ENCODE measurements at places on chromosomes 7 and 10.

- DNase-seq = peak; percentile 77
These were observed 1.5 kb upstream of the KAZALD1 start for GRCh38 chr10:101060036-101060950.

GRCh38 chr7:17097668-17098297, 200.7 kb upstream of the AHR start:
- no peak for DNase-seq

- no peak for DNase-seq
These were observed 316.0 kb upstream of the SEMA3C start for GRCh38 chr7:81234896-81235295.

DNA sequence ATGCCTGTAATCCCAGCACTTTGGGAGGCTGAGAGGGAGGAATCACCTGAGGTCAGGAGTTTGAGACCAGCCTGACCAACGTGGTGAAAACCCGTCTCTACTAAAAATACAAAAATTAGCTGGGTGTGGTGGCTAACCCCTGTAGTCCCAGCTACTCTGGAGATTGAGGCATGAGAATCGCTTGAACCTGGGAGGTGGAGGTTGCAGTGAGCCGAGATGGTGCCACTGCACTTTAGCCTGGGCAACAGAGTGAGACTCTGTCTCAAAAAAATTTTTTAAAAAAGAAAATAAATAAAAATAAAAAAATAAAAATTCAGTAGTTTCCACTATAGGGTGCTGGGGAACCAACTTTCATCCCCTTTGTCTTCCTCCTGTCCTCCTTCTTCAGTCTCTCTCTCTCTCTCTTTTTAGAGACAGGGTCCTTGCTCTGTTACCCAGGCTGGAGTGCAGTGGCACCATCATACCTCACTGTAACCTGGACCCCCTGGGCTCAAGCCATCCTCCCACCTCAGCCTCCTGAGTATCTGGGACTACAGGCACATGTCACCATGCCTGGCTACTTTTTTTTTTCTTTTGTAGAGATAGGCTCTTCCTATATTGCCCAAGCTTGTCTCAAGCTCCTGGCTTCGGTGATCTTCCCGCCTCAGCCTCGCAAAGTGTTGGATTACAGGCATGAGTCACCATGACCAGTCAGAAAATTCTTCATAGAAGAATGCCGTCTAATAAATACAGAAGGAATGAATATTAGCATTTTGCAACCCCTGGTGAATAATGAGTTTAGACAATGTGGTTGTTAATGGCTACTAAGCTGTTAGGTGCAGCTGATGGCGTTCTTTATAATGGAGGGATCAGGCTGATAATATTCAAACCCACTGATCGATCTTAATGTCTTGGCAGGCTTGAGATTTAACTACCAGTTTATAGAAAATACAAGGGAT, 20.6 kb downstream of the RBM20 start:
- no peak for DNase-seq

- DNase-seq = no peak
These were observed 1.4 kb downstream of the C10orf71 start for GRCh38 chr10:49300140-49300974.

- no peak for DNase-seq
These were observed 1.3 kb downstream of the FRAT2 start for GRCh38 chr10:97333351-97333600.

DNA sequence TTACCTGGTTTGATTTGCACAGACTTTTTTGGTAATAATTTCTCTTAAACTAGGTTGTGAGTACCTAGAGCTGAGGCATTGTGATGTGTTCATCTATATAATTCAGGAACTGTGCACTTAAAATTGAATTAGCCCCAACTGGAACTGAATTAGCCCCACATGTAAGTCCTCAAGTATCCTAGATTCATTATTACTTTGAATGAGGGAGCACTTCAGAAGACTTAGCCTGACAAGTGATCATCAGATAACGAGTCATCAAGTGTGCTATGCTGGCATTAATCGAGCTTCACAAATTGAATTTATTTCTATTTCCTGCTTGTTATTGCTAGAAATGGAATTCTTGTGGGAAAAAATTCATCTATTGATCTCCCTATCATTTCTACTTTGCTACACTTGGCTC, 323.4 kb upstream of the SEMA3D start:
- no peak for DNase-seq

DNA sequence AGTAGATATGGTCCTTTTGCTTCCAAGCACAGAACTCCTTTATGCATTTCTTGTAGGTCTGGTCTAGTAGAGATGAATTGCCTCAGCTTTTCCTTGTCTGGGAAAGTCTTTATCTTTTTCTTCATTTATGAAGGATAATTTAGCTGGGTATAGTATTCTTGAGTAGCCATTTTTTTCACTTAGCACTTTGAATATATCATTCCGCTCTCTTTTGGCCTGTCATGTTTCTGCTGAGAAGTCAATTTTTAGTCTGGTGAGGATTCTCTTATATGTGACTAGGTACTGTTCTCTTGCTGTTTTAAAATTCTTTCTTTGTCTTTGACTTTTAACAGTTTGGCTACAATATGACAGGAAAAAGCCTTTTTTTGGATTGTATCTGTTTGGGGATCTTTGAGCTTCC, 68.6 kb upstream of the IMMP2L start:
- no peak for DNase-seq

DNA sequence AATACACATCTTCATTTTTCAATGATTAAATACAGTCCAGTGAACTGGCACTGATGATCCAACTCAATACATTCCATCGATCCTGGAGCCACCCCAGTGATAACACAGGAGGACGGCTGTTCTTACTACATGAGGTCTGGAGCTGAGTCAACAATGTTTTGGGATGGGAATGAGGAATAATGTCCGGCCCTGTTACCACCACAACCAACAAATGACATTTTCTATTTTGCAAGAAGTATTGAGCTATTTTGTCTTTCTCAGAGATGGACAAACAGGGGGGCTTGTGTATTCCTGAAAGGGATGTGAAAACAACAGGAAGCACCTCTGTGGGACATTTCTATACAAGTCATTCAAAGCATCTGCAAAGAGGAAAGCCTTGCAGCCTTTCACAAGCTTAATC, 249.2 kb downstream of the PARD3 start:
- DNase-seq = no peak

DNA sequence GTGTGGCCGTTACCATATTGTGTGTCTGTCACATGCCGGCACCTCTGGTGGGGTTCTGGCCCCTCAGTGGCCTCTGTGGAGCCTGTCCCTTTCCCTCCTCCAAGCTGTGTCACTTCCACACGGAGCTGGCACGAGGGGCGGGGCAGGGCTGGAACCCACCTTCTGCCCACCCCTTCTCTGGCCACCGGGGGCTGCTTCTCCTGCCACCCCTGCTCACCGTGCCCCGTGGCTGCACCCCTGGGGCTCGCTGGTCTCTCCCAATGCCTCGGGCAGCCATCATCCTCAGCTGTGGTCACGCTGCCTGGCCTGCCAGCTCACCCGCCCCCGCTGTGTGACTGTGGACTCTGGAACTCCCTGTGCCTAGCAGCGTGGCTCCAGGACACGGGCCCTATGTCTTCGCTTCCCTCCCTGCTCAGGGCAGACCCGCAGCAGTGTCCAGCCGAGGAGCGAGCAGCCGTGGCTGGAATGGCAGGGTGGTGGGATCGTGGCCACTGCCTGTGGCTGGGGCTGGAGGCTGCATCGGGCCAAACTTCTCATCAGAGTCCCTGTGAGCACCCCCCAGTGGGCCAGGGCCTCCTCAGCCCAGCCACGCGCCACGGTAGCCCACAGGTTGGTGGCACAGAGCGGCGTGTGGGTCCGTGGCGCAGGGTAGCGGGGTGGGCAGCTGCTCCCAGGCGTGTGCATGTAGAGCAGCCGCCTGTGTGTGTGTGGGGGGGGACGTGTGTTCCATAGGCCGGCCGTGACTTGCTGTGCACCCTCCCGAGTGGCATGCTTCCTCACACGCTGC, 8.1 kb downstream of the TTYH3 start:
- DNase-seq = no peak

- no peak for DNase-seq
These were observed 85.6 kb downstream of the ST8SIA6 start for GRCh38 chr10:17368708-17369272.

GRCh38 chr10:73809061-73809818, 2.2 kb downstream of the NDST2 start:
- no peak for DNase-seq

GRCh38 chr7:10662491-10662890, 311.2 kb upstream of the PHF14 start:
- no peak for DNase-seq

GRCh38 chr10:17216217-17216900, 11.7 kb upstream of the VIM start:
- DNase-seq = peak; percentile 57

DNA sequence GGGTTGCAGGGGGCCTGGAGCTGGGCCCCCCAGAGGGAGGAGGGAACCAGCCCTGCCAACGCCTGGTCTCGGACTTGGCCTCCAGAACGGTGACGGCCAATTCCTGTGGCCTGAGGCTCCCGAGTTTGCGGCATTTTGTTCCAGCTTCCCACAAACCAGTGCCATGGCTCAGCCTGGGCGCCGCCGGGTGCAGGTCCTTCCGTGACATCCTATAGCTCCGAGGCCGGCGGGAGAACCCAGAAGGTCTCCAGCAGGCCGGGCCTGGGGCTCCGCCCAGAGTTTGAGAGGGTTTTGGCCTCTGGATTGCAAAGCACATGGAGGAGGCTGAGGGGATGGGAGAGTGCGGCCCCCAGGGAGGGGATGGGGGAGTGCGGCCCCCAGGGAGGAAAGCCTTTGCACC, 92.6 kb downstream of the UNCX start:
- no peak for DNase-seq

- DNase-seq = no peak
These were observed 277.8 kb upstream of the NEBL start for GRCh38 chr10:21174715-21175495.

DNA sequence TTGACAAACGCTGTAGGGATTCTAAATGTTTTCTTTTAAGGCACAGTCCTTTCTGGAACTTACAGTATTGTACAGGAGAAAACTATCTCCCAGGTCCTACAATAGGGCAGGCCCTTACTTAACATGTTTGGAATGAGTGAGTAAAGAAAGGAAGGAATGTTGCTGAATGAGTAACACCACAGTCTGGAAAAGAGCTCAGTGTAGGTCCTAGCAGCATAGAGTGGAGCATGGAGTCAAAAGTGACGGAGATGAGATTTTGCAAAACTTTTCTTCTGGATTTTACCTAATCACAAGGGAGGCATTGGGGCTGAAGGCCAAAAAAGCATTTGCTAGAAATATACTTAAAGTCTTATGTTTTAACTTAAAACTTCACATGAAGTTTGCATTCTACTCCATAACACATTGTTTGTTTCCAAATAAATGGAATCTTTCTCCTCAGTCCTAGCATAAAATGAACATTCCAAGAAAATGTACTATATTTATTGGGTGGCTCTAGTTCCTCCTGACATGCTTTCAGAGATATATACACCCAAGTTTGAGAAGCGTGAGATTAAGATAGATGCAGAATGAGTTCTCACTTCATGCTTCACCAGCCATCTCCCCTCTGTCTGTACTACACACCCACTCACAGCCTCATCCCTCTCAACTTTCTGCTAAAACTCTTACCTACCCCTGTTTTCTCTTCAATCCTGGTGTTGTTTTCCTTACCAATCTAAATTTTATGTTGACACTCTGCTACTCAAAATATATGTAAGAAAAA, 20.2 kb upstream of the ADD3 start:
- no peak for DNase-seq

GRCh38 chr10:51806079-51806835, 106.9 kb upstream of the CSTF2T start:
- DNase-seq = no peak

GRCh38 chr10:43026039-43026973, 50.6 kb upstream of the RET start:
- no peak for DNase-seq

GRCh38 chr10:52472406-52473146, 158.5 kb downstream of the DKK1 start:
- DNase-seq = no peak

DNA sequence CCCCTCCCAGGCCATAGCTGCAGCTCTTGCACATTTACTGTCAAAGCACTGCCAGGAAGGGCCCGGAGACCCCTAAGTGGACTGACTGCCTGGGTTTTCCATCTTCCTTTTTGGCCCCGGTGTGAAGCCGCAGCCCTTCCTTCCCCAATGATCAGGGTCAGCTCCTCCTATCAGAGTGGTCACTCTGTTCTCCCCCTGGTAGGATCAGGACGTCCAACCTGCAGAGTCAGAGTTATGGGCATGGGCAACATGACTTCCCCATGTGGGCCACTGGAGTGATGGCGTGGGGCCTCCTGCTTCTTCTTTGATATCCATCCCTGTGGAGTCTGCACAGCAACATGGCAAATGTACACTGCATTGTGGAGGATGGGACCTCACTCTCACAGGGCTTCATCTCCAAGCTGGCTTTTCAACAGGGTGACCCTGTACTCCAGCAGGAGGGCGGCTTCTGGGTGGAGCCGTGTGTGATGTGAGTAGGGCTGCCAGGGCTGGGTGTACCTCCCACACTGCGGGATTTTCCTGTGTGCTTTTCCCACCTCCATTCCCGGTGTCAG, 6.4 kb upstream of the RAMP3 start:
- DNase-seq = no peak

DNA sequence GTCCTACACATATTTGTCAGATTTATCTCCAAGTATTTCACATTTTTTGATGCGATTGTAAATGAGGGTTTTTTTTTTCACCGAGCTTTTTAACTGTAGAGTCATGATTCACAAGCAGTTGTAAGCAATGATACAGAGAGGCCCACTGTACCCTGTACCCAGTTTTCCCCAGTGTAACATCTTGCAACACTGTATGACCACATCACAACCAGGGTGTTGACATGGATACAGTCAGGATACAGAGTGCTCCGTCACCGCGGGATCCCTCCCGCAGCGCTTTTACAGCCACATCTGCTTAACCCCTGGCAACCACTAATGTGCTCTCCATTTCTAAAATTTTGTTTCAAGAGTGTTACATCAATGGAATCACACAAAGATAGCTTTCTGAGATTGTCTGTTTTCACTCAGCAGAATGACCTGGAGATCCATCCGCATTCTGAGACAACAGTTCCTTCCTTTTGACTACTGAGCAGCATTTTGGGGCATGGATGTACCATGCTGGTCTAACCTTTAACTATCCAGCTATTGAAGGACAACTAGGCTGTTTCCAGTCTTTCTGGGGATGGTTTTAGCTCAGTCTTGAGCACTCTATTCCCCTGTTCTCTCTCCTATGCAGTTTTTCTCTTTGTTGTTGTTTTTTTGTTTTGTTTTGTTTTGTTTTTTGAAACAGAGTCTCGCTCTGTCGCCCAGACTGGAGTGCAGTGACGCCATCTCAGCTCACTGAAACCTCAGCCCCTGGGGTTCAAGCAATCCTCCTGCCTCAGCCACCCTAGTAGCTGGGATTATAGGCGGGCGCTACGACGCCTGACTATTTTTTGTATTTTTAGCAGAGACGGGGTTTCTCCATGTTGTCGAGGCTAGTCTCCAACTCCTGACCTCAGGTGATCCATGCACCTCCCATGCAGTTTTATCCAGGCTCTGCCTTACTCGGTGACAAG, 25.9 kb downstream of the GPRIN2 start:
- DNase-seq = no peak

GRCh38 chr7:3356173-3356572, 55.1 kb downstream of the SDK1 start:
- DNase-seq = no peak

GRCh38 chr7:155887174-155887525, 74.9 kb upstream of the SHH start:
- DNase-seq = no peak

All from T-helper 2 cell treated with Interferon-gamma antibody and Interleukin-4, amounts not matched to agents 5 μg/mL and 100 μg/mL, for 36 hours (primary cell).